ENCODE measurements at places on chromosomes 3 and 15. TPM values are rescaled to one million over a fixed set of nuclear protein-coding genes. Genes with fewer than 3 reads are reported as not detected.

GRCh38 chr15:38201714-38202113, 50.9 kb upstream of the SPRED1 start:
- DNase-seq: no peak

- no peak for DNase-seq
These were observed 83.9 kb downstream of the MEGF11 start for GRCh38 chr15:66169625-66170024.

The LNP1 gene
- 1.0 TPM for total RNA-seq

GRCh38 chr15:90184119-90184785, 16.9 kb upstream of the SEMA4B start:
- no peak for DNase-seq

- no peak for DNase-seq
These were observed 37.4 kb downstream of the EBLN2 start for GRCh38 chr3:73098873-73099272.

GRCh38 chr3:164488893-164489292, 589.4 kb downstream of the SI start:
- DNase-seq: no peak

- no peak for DNase-seq
These were observed 34.3 kb upstream of the PLSCR2 start for GRCh38 chr3:146503461-146504202.

- no peak for DNase-seq
These were observed 393.0 kb downstream of the IGSF11 start for GRCh38 chr3:118641608-118642007.

The GHSR gene
- not detected for total RNA-seq

DNA sequence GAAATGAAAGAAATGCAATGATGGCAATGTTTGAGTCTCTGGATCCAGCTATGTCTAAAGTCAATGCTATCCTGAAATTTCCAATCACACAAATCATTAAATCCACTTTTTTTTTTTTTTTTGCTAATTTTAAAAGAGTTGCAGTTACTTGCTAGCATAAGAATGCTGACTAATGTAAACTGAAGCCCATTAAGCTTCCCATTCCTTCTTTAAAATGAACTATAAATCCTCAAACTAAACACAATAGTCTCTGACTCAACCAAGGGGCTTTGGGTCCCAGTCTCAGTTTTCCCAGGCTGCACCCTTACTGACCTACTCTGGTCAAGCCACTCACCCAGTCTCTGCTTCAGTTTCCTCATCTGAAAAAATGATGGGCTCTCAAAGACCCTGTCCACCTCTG, 361.1 kb downstream of the ERC2 start:
- DNase-seq: no peak

- DNase-seq: no peak
These were observed 241.4 kb upstream of the TBL1XR1 start for GRCh38 chr3:177438596-177439220.

The CCR1 gene
- 92.2 TPM for total RNA-seq

- DNase-seq: no peak
These were observed 1433.9 kb upstream of the CADM2 start for GRCh38 chr3:83524901-83525300.

DNA sequence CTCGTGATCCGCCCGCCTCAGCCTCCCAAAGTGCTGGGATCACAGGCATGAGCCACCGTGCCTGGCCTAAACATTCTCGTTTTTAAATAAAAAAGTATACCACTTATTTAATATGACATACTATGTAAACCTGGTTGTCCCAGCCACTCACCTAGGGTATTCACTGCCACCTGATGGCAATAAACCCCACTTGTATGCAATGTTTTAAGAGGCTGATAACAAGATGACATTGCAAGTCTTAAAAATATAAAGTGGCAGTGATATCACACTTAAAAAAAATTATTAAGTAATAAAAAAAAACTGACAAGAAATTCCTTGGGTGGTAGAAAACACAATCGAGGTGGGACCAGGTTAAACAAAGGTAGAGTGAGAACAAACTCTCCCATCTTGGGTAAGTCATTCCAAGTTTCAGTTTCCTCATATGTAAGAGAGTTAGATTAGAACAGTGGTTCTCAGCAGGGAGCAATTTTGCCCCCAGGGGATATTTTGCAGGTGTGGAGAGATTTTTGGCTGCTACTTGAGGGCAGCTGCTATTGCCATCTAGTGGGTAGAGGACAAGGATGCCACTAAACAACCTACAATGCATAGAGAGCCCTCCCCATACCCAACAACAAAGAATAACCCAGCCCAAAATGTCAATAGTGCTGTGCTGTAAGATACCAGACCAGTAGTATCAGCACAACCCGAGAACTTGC, 14.5 kb downstream of the ARF4 start:
- DNase-seq: no peak

The SI gene
- not detected for total RNA-seq

The DNAH12 gene
- total RNA-seq: 0.05 TPM

The CHST2 gene
- total RNA-seq: 26.9 TPM

The DNAJB11 gene
- total RNA-seq: 84.2 TPM

DNA sequence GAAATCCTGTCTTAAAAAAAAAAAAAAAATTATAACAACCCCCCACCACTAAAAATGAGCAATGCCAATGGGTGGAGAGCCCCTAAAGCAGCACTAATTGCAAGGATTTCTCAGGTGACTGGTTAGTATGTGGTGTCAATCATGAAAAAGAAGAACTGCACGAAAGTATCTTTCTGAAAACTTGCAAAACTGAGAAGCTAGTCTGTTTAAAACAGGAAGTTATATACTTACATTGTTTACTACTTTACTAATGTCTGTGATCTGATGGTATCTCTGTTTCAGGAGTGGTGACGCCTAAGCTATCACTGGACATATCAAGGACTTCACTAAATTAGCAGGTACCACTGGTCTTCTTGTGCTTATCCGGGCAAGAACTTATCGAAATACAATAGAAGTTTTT, at the start of gene CCR3:
Gene CCR3 (plus strand): TSS at position 341 of the 400 bp plus-strand sequence. CDS start 22,699 bp downstream, outside the sequence.
- no peak for DNase-seq

- no peak for DNase-seq
These were observed 45.4 kb downstream of the BTD start for GRCh38 chr3:15646851-15647511.

- DNase-seq: no peak
These were observed 13.2 kb downstream of the MRAS start for GRCh38 chr3:138361561-138361971.

DNA sequence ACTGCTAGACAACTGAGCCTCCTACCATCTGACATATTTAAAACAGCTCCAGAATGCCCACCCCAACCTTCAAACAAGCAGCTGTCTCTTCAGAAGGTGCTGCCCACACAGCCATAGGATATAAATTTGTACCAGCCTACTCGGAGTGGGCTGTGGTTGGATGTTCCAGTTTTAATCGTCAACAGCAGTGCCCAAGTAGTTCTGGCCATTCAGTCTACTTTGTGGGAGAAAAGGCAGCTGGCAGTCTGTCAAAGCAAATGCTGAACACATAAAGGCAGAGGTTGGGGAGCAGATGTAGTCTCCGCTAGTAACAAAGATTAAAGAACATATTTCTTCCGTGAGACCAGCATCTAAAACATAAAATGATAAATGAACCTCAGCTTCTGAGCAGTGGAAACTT, 15.9 kb upstream of the ERC2 start:
- DNase-seq: no peak

- DNase-seq: no peak
These were observed 648.5 kb downstream of the NR2F2 start for GRCh38 chr15:96978937-96979473.

The TTLL13 gene
- not detected for total RNA-seq

- DNase-seq: no peak
These were observed 12.5 kb downstream of the DPH6 start for GRCh38 chr15:35533130-35534110.

The ARL14 gene
- total RNA-seq: not detected

The MASP1 gene
- not detected for total RNA-seq

The PRR20G gene
- total RNA-seq: not detected

GRCh38 chr3:195410546-195410945, 32.3 kb downstream of the ACAP2 start:
- DNase-seq: no peak

GRCh38 chr3:33076952-33077351, 20.0 kb downstream of the GLB1 start:
- no peak for DNase-seq

- DNase-seq: no peak
These were observed 290.5 kb downstream of the IGSF11 start for GRCh38 chr3:118744186-118744585.

GRCh38 chr3:33313331-33313730, 36.1 kb downstream of the FBXL2 start:
- no peak for DNase-seq

GRCh38 chr15:88741671-88742070, 61.6 kb upstream of the ACAN start:
- DNase-seq: no peak

The C15orf39 gene
- total RNA-seq: 30.3 TPM

The C3orf85 gene
- total RNA-seq: not detected

The TNNC1 gene
- total RNA-seq: not detected

DNA sequence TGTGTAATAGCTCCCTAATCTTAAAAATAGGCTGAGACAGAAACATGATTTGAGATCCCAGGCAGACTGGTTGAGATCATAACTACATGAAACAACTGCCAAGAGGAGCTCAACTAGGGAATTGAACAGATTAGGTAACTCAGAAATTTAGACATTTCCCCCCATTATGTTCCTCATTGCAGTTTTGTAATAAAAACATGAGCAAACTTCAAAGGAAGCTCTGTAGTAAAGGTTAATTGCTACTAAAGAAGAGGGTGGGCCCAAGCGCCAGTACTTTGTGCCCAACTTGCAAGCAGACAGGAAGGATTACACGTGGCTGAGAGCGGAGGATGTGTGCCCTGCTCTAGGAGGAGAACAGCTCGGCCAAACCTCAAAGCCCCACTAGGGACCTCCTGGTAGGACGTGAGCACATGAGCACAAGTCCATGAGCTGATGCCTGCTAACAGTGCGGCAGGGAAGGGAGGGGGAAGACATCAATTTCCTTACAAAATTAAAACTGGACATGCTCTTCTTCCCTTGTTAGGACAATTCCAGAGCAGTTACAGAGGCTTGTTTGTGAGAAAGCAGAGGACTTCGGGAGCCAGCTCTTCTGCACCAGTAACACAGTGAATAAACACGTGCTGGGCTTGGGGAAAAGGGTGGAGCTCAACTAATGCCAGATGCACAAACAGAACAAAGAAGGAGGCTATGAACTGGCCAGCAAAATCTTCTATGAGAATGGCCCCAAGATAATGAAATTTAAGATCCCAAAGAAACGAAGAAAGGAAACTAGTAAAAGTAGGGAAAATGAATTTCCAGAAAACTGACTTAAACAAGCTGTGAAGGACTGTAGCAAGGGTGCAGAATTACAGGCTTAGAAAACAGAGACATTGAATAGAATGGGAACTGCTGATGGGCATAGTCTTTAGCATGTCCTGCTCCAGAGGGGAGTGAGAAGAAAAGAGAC, 275.5 kb downstream of the MECOM start:
- DNase-seq: no peak

DNA sequence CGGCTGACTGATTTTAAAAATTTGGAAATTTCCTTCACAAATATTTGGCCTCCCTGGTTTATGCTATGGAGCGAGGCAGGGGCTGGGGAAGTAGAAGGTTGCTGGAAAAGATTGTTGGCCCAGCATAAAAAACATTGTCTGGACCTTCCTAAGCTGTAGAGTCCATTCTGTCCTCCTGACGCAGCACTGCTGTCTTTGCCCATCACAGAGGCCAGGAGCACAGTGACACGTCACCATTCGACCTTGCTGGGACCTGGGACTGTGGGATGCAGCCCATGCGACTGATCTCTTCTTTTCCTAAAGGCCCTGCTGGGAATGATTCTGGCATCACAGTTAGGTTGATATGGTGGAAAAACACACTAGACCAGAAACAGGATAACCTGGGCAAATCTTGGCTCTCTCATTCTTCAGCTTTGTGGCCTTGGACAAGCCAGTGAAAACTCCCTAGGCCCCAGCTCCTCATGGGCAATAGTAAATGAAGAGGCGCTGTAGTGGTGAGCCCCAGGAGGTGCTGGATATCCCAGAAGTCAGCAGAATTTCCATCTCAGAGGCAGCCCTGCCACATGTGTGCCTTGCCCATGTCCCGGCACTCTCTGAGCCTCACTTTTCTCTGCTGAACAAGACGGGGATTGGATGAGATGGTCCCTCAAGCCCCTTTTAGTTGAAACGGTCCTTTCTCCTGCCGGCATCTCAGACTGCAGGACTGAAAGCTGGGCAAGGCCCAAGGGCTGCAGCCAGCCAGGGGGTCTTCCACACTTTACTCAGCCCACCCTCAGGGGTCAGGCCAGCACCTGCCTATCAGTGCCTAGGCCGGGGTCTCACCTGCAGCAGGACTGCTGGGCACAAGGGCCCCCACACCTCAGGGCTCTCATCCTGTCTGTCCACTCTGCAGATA, 69.6 kb downstream of the SENP2 start:
- DNase-seq: no peak

The IL5RA gene
- total RNA-seq: not detected

- DNase-seq: no peak
These were observed 18.3 kb upstream of the RFX7 start for GRCh38 chr15:56261854-56262509.

The PDZRN3 gene
- not detected for total RNA-seq

Measured in natural killer cell treated with Interleukin-12 subunit alpha and Interleukin-12 subunit beta and Interleukin-15 and Interleukin-18, amount 100 ng/mL, for 72 hours (primary cell).